HFFc6 (cell line): ENCODE measurements at places on chromosomes 13 and 19. TPM values are rescaled to one million over a fixed set of nuclear protein-coding genes. Genes with fewer than 3 reads are reported as not detected.

CAMSAP3 gene
- not detected in 3 replicates for total RNA-seq

ZNF681 gene
- total RNA-seq, result 0.61 to 1.8 TPM (median 0.99 TPM) in 3 replicates

DNA sequence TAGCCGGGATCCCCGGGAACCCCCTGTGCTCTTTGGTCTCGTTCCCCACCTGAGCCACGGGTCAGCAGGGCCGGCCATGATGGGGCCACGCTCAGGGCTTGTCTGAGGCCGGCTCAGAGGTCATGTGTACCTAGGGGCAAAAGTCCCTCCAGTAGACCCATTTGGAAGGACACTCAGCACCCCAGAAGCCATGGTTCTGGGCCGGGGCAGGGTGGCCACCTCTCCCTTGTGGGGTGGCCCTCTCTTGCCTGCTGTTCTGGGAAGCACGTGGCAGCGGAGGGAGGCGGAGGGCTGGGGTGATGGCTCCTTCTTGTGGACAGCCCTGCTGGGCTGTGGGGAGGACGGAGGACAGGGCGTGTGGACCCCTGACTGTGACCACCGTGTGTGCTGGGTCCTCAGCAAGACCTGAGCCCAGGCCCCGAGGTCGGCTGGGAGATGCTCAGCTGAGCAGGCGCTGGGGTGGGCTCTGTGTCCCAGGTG, 6.4 kb upstream of the PEAK3 start:
- no peak for DNase-seq

DNAJB1 gene
- total RNA-seq, result 107 and 109 TPM in 2 replicates

- DNase-seq, result peak; percentile 26
Observed at GRCh38 chr19:18865973-18866799, 29.8 kb downstream of the CERS1 start.

C19orf38 gene
- 0.40 to 0.87 TPM in 2 of 3 replicates, not detected in the other for total RNA-seq

NTF4 gene
- total RNA-seq, result 1.4 TPM in 1 of 3 replicates, not detected in the others

WDR88 gene
- total RNA-seq, result not detected in 3 replicates

CYP4F22 gene
- not detected in 3 replicates for total RNA-seq

- DNase-seq, result no peak
Observed at GRCh38 chr19:58001895-58002369, 688 bp downstream of the ZNF606 start.
